A172 (cell line): ENCODE measurements at places on chromosomes 7 and 10. TPM values are rescaled to one million over a fixed set of nuclear protein-coding genes. Genes with fewer than 3 reads are reported as not detected.

PDK4 gene
- 0.07 and 0.43 TPM in 2 replicates for total RNA-seq

SDK1 gene
- total RNA-seq, result 1.8 and 2.5 TPM in 2 replicates

SLC26A5 gene
- not detected in 2 replicates for total RNA-seq

STEAP2 gene
- 2.5 and 18.5 TPM in 2 replicates for total RNA-seq

CCZ1 gene
- total RNA-seq, result 171 and 184 TPM in 2 replicates

TUBB8 gene
- not detected in 2 replicates for total RNA-seq

VSTM4 gene
- total RNA-seq, result 2.4 and 2.6 TPM in 2 replicates

ENTPD1 gene
- 1.9 and 2.5 TPM in 2 replicates for total RNA-seq

- DNase-seq, result no peak
Observed at GRCh38 chr7:31562002-31562401, 48.1 kb downstream of the ITPRID1 start.

- no peak for DNase-seq
Observed at GRCh38 chr10:88994019-88994418, 3.4 kb downstream of the FAS start.

DNA sequence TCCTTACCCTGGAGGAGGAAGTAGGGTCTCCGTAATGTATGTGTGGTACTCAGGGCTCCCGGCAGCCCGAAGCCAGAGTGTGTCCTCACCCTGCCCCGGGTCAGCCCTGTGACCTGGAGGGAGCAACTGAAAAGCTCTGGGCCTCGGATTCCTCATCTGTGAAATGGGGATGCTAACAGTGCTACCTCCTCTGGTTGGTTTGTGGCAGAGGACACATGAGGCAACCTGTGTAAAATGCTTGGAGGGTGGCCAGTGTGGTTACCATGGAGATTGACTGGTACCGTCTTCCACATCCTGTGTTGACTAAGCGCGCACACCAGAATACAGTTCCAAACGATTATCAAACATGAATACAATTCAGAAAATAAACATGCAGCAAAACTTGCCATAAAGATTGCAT, 163.8 kb upstream of the KLF6 start:
- DNase-seq, result peak; percentile 72

DNA sequence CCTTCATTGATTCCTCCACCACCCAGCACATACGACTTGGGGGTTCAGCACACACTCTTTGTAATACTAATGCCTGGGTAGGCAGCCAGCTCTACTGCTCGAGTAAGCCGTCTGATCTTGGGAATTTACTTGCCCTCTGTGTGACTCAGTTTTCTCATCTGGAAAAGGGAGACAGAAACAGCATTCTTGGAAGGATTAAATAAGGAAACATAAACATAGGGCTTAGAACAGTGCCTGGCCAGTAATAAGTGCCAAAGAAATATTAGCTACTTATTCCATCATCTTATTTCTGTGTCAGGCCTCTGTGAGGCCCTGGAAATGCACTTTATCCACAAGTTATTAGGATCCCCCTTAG, 130.1 kb downstream of the TNS3 start:
- DNase-seq, result no peak

- DNase-seq, result peak; percentile 47
Observed at GRCh38 chr10:5292196-5292735, 72.5 kb upstream of the UCN3 start.

GRCh38 chr10:100741378-100742075, 3.9 kb upstream of the PAX2 start:
- no peak for DNase-seq

DNA sequence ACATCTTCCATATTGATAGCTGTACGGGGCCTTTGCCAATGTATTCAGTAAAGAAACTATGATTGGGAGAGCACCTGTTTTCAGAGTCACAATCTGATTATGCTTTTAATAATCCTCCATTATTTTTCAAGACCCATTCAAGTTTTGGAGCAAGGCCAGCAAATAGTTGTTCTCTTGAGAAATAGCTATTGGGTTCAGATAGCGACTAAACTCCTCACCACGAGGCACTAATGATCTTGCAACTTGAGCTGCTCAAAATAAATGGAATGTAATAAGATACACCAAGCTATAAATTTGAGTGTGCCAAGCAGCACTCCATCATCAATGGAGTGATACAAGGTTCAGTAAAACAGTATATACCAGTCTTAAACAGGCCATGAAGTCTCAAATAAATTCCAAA, 7.4 kb upstream of the MALRD1 start:
- no peak for DNase-seq

GRCh38 chr10:103548581-103549348, 55.3 kb downstream of the NEURL1 start:
- no peak for DNase-seq

DNA sequence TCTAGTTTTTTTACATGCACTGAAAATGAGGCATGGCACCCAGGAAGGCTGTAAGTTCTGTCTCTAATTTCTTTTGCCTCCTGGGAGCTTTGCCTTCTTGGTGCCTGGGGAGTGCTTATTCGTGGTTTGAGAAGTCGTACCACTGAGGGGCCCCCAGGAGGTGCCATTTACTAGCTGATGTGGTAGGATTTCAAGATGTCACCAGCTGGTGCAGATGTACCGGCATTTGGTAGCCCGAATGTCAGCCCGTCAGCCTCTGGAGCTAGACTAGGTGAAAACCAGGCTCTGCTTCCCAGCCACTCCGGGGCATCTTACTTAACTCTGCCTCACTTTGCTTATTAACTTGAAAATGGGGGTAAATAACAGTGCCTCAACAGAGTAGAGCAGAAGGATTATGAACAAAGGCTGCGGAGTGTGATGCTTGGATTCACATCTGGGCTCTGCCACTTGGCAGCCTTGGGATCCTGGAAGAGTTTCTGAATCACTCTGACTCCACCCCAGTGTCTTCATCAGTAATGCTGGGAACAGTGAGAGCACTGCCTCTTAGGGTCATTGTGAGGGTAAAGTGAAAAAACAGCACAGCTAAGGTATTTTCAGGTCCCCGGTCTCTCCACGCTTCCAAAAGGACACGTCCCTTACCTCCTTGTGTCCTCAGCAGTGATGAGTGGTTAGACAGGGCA, 31.4 kb upstream of the BTBD16 start:
- no peak for DNase-seq

DNA sequence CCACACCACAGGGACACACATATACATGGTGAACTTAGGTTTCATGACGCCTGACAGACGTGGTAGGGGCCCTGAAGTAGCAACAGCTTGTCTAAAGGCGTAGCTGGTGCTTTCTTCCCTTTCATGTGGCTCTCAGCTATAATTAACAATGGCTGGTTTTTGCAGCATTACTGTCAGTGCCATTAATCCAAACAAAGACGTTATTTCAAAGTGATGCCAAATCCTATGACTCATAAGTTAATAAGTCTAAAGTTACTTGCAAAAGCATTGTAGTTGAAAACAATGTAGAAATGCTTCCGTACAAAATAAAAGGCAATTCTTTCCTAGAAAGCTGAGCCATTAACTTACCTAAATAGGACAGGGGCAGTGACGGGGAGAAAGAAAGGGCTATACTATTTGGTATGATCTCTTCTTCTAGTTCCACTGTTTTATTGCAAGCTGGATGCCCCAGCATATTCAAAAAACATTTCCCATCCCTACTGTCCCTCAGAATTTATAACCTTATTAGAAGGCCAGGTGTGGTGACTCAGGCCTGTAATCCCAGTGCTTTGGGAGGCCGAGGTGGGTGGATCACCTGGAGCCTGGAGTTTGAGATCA, 105.4 kb downstream of the ODAD2 start:
- DNase-seq, result peak; percentile 62

DNA sequence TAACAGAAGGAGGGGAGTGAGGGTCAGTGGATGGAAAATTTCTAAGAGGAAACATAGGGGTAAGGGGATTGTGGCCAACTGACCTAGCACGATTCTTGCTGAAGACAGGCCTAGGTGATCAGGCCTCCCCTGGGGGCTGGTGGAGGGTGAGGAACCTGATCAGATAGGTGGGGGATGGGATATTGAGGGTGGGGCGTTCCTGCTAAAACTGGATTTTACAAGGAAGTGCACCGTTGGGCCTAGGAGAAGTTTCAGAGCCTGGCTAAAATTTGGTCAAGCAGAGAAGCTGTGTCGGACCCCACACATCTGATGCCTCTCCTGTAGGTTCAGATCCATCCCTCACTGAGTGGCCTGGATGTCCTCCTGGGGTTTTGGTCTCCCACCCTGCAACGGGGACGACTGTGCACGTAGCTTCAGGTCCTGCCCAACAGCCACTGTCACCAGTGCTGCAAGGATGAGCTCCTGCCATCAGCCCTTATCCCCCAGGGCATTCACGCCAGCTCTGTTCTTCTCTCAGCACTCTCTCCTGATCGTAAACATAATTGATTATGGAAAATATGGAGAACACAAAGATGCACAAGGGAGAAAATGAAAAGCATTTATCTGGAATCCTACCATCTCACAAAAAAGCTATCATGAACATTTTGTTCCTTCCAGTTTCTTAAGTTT, 89.9 kb downstream of the ADCY1 start:
- DNase-seq, result no peak

GRCh38 chr10:78365694-78366093, 332.0 kb downstream of the RPS24 start:
- no peak for DNase-seq

- peak; percentile 33 for DNase-seq
Observed at GRCh38 chr7:152521420-152522337, 85.9 kb upstream of the KMT2C start.

- DNase-seq, result no peak
Observed at GRCh38 chr10:120394446-120394845, 62.6 kb upstream of the PLPP4 start.

DNA sequence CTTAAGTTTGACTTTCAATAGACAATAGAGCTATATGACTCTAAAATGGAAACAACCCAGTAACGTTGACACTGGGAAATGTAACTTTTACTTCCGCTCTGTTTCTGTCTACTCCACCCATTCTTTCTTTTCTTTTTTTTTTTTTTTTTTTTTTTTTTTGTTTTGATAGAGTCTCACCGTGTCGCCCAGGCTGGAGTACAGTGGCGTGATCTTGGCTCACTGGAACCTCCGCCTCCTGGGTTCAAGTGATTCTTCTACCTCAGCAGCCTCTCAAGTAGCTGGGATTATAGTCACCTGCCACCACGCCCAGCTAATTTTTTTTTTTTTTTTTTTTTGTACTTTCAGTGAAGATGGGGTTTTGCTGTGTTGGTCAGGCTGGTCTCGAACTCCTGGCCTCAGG, 13.9 kb downstream of the PRSS2 start:
- no peak for DNase-seq

DNA sequence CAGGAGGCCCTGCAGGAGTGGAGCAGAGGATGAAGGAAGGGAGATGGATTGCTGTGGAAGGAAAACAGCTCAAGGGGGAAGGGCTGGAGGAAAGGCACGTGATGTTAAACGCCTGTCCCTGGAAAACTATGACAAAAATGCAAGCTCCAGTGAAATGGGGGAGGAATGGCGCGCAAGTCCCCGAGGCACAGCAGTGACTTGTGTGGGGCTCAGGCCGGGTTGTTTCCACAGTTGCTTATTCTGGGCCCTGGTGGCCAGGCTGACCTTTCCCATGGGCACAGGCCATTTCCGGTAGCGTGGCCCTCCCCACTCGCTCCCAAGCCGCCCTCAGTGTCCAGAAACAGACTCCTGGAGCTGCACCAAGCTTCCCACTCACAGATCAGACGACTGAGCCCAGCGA, 68.1 kb upstream of the PDGFA start:
- DNase-seq, result peak; percentile 30

GRCh38 chr7:920351-921070, 34.0 kb downstream of the ADAP1 start:
- DNase-seq, result peak; percentile 12

DNA sequence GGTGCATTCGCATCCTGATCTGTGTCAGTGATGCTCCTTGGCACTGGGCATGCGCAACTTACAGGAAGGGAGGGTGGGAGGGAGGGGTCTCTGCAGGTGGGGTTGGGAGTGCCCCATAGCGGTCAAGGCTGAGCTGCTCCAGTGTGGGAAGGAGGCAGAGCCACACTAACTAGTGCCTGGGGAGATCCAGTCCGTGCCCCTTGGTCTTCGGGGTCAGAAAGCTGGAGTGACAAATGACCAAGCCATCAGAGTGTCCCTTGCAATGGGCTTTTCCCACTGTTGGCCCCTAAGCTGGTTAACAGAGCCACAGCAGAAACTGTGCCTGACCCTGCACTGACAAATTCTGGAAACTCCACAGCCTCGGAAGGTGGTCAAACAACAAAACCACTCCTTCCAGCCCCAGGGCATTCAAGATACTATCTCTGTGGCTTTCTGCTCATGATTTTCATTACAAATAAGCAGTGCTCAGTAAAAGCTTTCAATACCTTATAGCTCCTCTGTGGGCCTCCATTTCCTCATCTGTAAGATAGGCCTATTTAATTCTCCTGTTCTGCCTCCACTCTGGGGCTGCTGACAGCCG, 138.1 kb upstream of the UNC5B start:
- no peak for DNase-seq

DNA sequence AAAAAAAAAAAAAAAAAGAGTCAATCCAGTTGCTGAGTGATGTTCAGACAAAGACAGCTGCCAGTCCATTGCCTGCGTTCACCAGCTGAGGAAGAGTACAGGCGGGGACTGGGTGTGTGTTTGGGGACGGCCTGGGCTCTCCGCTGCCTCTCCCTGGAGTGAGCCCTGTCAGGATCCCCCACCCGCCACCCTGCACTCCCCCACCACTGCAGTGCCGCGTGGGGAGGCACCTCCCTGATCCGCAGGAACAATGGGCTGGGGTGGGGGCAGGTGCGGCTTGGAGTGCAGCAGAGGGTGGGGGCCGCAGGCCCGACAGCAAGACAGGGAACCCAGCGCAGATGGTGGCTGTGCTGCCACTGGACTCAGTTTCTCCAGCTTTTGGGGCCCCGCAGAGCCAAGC, 1.4 kb downstream of the HSPA12A start:
- DNase-seq, result no peak

- DNase-seq, result no peak
Observed at GRCh38 chr7:11776039-11776438, 56.0 kb downstream of the THSD7A start.

DNA sequence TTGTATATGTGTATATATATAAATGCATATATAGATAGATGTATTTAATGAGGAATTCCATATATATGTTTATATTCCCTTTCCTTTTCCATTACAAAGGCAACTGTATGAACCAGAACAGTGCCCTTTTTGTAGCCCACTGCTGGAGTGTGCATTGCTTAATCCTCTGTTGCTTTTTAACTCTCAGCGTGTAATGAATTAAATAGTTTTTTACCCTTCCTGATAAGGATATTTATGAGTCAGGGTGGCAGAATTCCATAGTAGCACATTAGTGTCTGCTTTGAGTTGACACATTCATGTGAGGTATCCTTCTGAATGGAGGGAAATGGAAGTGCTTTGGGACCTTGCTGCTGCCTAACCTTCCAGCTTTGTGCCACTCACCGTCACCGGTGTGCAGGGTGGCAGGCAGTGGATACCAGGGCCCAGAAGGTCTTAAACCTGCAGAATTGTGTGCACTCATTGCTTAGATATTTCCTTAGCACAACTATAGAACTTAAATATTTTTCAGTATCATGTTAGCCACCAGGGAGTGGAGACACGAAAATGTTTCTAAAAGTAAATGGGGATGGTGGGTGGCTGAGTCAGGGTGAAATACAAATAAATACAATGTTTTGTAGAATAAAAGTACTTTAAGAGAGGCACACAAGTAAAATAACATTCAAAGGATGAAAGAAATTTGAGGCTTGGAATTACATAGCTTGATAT, 117.9 kb downstream of the SND1 start:
- DNase-seq, result peak; percentile 34

GRCh38 chr7:128812514-128813168, 17.6 kb upstream of the FLNC start:
- no peak for DNase-seq
